Fibroblast of mammary gland (primary cell): ENCODE measurements at places on chromosomes 6 and 20.
A peak's percentile ranks its signal among the peaks of the same experiment; 100 is the strongest.

GRCh38 chr6:73002588-73002987 is 222.7 kb downstream of the KHDC1L start:
- no peak for DNase-seq

DNA sequence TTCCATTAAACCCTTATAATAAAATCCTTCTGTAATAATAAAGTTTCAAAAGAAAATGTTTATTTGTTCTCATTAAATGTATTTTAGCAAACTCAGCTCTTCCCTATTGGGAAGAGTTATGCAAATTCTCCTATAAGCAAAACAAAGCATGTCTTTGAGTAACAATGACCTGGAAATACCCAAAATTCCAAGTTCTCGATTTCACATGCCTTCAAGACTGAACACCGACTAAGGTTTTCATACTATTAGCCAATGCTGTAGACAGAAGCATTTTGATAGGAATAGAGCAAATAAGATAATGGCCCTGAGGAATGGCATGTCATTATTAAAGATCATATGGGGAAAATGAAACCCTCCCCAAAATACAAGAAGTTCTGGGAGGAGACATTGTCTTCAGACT is 3.8 kb downstream of the IL17A start:
- no peak for DNase-seq

DNA sequence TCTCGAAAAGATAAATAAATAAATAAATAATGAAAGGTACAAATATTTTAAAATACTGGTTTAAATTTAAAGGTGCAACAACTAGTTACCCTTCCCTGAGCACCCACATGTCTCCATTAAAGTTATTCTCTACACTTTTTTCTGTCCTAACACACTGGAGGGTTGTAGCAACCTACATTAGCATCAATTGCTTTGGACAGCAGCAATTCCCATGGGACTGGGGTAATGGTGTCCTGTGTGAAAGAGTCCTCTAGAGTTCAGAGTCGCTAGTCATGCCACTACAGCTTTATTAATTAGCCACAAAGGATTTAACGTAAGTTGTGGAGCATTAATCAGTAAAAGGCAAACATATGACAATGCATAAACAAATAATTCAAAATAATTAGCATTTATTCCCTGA is 14.1 kb upstream of the CD24 start:
- DNase-seq: no peak

DNA sequence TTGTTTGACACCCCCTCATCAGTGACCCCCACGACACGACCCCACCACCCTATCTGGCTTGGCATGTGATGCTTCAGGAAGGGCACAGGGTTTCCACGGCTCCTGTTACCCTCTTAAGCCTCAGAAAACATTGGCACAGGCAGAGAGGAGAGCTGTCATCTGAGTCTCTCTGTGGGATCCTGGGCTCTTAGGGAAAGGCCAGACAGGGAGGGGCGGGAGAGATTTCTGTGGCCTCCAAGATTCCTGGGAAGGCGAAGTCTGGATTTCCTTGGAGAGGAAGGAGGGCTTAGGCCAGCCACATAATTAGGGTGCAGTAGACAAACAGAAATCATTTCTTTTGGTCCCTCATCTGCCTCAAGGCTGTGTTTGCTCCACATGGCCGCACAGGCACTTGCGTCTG is 191.6 kb upstream of the SNX9 start:
- DNase-seq: peak; percentile 7

DNA sequence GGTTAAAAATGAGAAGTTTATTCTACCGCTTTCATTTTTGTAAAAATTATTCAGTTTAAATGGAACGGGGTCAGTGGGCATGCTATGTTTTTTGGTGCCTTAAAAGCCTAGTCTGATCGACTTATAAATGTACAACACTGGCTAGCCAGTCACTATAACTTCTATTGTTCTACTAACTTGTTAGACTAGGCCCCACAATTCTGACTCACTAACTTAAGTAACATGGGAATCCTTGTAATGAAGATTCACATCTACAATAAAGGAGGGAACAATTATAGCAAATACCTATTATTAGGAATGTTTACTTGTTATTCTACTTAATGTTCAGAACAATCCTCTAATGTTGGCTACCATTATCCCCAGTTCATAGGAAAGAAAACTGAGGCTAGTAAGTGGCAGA is 28.5 kb downstream of the REPS1 start:
- DNase-seq: no peak

DNA sequence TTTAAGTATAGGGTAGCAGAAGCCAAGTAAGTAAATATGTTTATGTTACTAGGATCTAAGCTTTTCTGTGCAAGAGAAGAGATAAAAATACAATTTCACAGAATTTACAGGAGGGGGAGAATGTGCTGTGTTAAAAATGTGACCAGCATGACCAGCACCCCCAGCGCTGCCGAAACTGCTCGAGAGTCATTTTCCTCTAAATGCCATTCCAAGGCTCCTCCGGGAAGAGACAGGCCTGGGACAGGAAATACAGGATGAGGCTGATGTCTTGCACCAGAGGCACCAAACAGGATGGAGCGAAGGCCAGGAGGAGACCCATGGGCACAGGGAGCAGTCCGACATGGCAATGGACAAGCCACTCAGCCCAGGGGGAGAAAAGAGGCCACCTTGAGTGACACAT is 21.1 kb downstream of the TAF4 start:
- no peak for DNase-seq

DNA sequence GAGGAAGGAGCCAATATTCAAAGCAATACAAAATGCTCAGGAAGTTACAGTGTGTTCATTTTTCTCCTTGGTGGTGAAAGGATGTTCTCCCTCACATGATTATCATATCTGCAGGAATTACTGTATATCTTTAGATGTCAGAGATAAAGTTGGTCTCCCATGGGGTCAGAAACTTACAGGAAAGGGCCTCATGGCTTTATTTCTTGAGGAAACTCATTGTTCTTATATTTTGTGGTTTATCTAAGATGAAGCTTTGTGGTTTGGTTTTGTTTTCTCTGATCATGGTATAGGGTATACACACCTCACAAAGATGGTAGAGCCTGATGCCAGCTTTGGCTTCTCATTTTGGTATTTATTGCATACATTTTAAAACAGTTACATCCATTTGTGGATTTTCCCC is 100.5 kb upstream of the STXBP5 start:
- no peak for DNase-seq

DNA sequence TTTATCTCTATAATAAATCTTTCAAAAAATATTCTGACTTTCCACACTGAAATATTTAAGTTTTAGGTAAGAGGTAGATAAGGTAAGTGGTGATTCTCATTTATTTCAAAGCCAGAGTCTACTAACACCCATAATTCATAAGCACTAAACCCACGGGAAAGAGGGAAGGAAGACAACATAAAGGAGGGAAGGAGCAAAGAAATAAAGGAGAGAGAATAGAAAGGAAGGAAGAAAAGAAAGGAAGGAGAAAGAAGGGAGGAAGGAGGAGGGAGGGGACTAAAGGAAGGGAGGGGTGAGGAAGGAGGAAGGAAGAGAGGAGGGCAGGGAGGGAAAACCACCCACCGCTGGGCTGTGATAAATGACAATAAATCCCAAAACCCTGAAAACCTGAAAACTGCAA is 25.2 kb downstream of the MAP3K5 start:
- no peak for DNase-seq

DNA sequence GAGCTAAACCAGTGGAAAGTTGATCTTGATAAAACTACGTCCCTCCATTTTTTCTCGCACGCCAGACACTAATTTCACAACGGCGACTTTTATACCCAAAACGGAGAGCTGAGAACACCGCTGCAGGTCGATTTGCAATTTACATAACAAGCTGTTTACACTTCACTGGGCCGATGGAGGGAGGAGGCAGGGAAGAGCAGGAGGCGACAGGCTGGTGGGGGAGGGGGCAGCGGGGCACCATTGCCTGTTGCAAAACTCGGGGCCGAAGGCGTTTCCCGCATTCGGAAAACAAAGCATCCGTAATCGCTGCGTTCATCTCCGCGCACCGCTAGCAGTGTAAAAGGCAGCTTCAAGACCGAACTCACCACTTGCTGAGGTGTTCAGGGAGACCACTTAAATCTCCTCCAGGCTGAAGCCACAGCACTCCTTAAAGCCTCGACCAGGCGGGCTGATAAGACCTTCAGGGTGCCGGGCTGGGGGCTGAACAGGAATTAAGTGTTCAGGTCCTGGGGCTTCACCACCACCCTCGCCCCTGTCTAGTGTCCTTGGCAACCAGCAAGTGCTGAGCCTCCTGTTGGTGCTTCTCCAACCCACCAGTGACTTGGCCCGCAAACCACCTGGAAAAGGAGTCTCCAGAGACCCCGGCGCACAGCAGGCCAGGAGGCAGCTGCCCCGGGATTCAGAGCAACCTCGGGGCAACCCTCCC is 2.0 kb upstream of the FOXC1 start:
- no peak for DNase-seq

DNA sequence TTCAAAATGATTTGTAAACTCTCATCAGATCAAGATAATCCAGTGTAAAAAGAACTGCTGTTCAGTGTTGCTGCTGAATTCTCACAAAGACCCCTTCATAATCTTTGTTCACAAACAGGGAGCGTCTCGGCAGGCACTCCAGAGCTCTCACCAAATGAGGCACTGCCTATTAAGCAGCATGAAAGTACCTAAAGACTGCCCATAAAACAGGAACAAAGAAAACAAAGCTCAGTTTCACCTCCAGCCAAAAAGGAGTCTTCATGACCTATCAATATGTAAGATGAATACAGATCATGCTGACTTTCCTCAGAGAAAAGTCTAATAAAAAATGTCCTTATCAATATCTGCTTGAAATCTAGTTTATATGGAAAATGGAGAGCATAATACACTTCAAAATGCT is 41.8 kb downstream of the GPR63 start:
- no peak for DNase-seq

DNA sequence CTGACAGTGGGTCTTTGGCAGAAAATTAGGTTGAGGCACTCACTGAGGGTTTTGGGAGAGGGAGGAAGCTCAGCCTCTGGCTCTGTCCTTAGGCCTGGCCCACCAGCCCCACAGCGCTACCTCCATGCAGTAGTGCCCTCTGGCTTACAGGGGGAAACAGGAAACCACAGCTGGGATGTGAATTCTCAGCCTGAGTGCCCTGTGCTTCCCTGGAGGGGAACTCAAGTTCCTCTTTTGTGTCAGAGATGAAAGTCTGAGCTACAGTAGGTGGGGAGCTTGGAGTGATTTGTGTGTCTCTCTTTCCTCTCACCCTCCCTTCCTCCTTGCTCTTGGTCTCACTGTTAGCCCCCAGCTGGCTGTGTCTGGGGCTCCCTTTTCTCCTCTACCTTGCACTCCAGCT is 48.2 kb upstream of the BLCAP start:
- DNase-seq: no peak

DNA sequence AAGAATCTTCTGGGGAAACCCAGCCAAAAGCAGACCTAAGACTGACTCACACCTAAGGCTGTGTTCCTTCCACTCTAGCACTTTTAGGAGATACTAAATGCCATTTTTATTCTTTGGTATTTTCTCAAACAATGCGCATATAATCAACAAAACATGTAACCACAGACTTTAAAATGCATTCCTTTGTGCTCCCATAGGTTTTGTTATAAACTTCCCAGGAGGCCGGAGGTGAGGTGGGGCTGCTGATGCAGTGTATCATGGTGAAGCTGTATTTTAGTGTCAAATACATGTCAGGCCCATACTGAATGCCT is 155.2 kb downstream of the BTBD3 start:
- DNase-seq: peak; percentile 14

DNA sequence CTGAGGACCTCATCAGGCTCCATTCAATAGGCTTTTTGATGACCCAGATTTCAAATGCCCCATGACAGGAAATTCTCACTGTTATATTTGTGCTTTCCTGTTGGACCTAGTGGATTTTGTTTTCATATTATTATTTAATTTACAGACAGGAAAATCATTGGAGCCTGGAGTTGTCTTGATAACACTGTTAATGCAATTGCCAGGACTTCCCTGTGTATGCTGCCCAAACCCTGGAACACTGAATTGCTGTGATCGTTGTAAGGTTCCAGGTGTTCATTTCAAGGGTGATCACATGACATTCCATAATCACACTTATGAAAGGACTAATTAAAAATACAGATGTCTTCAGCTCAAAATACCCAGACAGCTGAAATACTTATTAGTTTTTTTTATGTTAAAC is 783.2 kb downstream of the DHX35 start:
- no peak for DNase-seq

DNA sequence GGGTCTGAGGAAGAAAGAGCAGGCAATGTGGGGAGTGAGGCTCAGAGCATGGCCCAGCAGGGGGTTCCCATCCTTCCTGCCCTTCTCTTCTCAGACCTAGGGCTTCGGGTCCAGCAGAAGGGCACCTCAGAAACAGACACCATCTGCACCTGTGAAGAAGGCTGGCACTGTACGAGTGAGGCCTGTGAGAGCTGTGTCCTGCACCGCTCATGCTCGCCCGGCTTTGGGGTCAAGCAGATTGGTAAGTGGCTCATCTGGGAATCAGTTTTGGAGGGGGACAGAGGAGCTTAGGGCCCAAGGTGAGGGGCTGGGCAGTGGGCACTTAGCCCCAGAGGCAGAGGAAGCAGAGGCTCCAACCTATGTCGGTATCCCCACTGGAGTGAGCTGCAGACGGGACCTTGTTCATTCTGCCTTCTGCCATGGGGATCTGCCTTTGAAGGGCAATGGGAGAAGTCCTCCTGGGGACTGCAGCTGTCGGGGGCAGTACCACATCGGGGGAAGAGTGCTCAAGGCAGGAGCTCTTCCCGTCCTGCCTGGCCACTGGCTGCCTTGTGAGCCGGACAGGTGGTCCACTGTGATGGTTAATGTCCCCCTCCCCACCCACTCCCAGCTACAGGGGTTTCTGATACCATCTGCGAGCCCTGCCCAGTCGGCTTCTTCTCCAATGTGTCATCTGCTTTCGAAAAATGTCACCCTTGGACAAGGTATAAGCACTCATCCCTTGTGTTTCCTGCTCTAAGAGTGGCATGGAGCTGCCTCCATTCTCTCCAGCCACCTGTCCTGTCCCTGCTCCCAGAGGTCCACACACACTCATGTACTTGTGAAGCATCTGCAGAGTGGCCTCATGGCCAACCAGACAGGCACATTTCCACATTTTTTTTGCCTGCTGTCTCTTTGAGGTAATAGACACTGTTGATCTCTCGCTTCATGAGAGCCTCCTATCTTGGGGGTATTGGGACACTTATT is 4.7 kb downstream of the CD40 start:
- DNase-seq: no peak

- DNase-seq: no peak
Measured at GRCh38 chr6:38774929-38775707, 60.0 kb downstream of the DNAH8 start.

- no peak for DNase-seq
Measured at GRCh38 chr6:146857980-146858347, 259.2 kb downstream of the ADGB start.

DNA sequence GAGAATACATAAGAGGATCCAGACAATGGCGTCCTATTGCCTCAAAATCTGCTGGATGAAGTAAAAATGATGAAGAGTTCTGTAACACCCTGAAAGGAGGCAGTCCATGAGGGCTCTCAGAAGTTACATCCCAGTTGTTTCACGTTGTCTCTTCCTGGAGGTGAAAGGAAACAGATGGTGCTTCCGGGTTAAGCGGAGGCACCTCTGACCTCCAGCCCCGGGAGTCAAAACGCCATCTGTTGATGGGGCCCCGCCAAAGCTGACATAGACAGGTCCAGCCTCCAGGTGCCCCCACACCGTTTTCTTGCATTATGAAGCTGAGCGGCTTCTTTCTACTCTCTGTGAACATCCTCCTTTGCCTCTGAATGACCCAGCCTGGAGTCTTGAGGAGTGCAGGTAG is 9.5 kb downstream of the SEMG2 start:
- DNase-seq: no peak
